Kidney (tissue), 22 donors: ENCODE measurements at places on chromosomes 2 and 18. TPM values are rescaled to one million over a fixed set of nuclear protein-coding genes. Genes with fewer than 3 reads are reported as not detected.
A peak's percentile ranks its signal among the peaks of the same experiment; 100 is the strongest.

DNA sequence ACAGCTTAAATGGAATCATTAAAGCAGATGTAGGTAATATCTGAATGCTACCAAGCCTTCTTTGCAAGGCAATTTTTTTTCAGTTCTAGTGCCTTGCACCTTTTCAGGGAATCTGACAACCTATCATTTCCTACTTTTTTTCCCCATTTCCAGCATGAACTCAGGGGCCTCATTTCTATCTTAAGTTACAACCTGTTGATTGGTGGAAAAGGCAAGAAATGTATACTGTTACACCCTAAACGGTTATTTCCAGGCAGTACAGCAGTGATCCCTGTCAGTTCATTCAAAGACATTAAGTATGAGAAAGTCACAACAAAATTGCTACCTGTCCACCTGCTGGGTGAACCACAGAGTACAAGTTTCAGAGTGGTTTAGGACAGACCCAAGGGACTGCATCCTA lies 171.2 kb upstream of the PIK3C3 start:
- H3K27me3 ChIP-seq: no peaks in the 10 kb centered on the region
- no peaks in the 10 kb centered on the region for H3K4me1 ChIP-seq
- no peaks in the 10 kb centered on the region for H3K36me3 ChIP-seq
- H3K4me3 ChIP-seq: no peak overlapping the region
- no peak overlapping the region for H3K27ac ChIP-seq

COLEC11 gene
- 7.6 TPM for total RNA-seq

GRCh38 chr2:217329023-217329431 lies 469.2 kb upstream of the TNP1 start:
- no peak overlapping the region for H3K27ac ChIP-seq
- no peak for DNase-seq
- no peaks in the 10 kb centered on the region for H3K36me3 ChIP-seq
- H3K27me3 ChIP-seq: no peaks in the 10 kb centered on the region
- H3K4me3 ChIP-seq: no peak overlapping the region

GRCh38 chr2:234490271-234491091 lies 6.4 kb downstream of the ARL4C start:
- no peak overlapping the region for H3K27ac ChIP-seq
- no peak overlapping the region for H3K4me3 ChIP-seq
- H3K4me1 ChIP-seq: no peaks in the 10 kb centered on the region
- H3K27me3 ChIP-seq: no peaks in the 10 kb centered on the region
- DNase-seq: no peak

DNA sequence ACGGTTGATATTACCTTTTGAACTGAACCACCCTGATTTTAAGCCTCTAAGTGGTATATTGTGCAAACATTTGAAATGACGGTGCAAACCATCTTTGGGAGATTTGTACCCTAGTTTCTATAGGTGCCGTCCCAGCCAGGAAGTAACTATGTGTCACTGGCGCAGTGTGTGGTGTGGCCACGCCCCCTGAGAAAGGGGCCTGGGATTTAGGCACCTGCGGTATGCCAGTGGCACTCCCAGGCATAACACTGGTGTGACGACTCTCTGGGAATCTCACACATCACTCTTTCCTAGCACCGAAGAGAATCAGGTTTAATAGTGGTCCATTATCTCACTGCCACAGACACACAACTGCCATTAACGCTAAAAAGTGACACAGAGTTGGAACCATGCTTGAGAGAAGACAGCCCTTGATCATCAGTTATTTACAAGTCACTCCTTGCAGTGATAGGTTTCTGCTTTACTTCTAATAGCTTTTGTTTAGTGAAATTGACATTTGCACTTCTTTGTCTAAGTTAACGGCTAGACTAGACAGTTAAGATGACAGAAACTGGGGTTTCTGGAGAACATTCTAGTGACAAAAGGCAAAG lies 11.1 kb downstream of the AQP4 start:
- DNase-seq: no peak
- H3K36me3 ChIP-seq: no peaks in the 10 kb centered on the region
- no peak overlapping the region for H3K27ac ChIP-seq
- no peaks in the 10 kb centered on the region for H3K27me3 ChIP-seq

DNA sequence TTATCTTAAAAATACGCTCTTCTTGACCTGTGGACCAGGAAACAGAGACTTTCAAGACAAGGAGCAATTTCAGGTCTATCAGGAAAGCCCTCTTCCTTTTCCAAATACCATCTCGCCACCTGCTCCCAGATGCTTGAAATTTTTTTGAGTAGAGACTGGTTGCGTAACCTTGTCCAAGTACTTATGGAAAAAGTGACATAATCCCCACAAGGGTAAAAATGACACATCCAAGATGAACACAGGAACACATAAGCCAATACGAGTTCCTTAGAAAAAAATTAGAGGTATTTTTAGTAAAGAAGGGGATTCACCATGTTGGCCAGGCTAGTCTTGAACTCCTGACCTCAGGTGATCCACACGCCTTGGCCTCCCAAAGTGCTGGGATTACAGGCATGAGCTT lies 1.8 kb downstream of the SERPINB13 start:
- DNase-seq: no peak
- no peaks in the 10 kb centered on the region for H3K4me1 ChIP-seq
- H3K27me3 ChIP-seq: no peaks in the 10 kb centered on the region
- H3K4me3 ChIP-seq: no peak overlapping the region

- peak overlapping the region; percentile 23 for H3K27ac ChIP-seq
- DNase-seq: peak; percentile 61
- no peaks in the 10 kb centered on the region for H3K27me3 ChIP-seq
- H3K36me3 ChIP-seq: no peaks in the 10 kb centered on the region
- peak overlapping the region; percentile 7 for H3K4me3 ChIP-seq
These were observed 37.4 kb downstream of the EPAS1 start for GRCh38 chr2:46334389-46335271.

AMER3 gene
- total RNA-seq: not detected

PXDN gene
- 42.3 TPM for total RNA-seq

DNA sequence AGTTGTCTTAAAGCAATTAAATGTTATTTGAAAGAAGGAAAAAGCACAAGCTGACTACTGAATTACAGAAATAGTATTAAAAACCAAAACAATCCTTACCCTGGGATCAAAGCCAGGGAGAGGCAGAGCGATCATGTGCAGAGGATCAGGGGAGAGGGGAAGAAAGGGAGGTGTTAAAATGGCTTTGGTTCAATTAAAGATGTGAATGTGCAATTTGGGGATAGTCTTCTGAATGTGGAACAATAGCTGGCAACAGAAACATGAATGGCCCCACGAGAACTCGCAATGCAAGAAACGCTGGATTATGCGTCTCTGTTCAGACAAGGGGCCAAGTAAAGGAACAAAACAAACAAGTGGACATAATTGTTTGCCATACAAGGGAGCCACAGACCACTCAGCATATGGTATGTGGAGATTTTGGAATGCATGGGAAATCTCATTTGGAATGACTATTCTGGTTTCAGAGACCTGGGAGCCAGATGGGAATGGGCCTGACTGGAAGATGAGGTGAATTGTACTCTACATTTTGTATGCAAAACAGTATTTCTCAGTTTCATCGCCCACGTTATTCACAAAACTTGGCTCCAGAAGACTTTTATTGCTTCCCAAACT lies 155.4 kb downstream of the SLC4A3 start:
- H3K27ac ChIP-seq: no peak overlapping the region
- no peaks in the 10 kb centered on the region for H3K4me1 ChIP-seq
- no peaks in the 10 kb centered on the region for H3K27me3 ChIP-seq
- H3K4me3 ChIP-seq: no peak overlapping the region

DNA sequence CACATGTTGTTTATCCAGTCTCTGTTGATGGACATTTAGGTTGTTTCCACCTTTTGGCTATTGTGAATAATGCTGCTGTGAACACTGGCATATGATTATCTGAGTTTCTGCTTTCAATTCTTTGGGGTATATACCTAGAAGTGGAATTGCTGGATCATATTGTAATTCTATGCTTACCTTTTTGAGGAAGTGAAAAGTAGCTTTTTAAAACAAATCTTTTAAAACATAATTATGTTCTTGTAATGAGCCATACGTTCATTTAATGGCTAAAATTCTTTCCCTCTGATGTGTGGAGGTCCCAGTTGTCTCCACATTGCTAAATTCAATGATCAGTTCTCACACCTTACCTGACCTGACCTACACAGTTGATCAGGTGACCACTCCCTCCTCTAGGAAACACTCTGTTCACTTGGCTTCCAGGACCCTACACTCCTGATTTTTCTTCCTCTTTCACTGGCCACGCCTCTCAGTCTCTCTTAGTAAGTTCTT lies 27.8 kb upstream of the SERTAD2 start:
- no peaks in the 10 kb centered on the region for H3K36me3 ChIP-seq
- H3K4me3 ChIP-seq: no peak overlapping the region
- no peak overlapping the region for H3K27ac ChIP-seq
- no peaks in the 10 kb centered on the region for H3K27me3 ChIP-seq
- DNase-seq: no peak

- H3K4me3 ChIP-seq: no peak overlapping the region
- DNase-seq: no peak
- no peaks in the 10 kb centered on the region for H3K27me3 ChIP-seq
- no peaks in the 10 kb centered on the region for H3K36me3 ChIP-seq
- no peak overlapping the region for H3K27ac ChIP-seq
These were observed 34.0 kb upstream of the ERMN start for GRCh38 chr2:157359628-157360027.

DNA sequence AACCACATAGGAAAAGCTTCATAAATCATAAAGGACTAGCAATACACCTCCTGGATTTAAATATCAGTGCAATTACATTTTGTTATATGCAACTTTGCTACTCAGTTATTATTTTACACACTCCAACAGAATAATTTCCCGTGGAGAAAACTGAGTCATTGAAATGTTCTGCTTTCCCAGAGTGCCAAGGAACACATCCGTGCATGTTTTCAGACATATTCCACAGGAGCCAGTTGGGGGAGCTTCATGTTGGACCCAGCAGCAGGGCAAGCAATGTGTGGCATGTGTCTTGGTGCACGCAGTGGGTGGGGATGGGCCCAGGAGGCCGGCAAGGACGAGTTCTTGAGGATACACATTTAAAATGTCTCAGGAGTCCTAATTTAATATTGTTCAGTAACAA lies 14.4 kb upstream of the SMIM21 start:
- no peaks in the 10 kb centered on the region for H3K27me3 ChIP-seq
- H3K4me1 ChIP-seq: no peaks in the 10 kb centered on the region
- no peak overlapping the region for H3K27ac ChIP-seq
- no peaks in the 10 kb centered on the region for H3K36me3 ChIP-seq

- no peaks in the 10 kb centered on the region for H3K4me1 ChIP-seq
- no peaks in the 10 kb centered on the region for H3K36me3 ChIP-seq
- no peak for DNase-seq
- H3K4me3 ChIP-seq: no peak overlapping the region
These were observed 291.4 kb upstream of the LRRTM4 start for GRCh38 chr2:77813599-77813998.

DNA sequence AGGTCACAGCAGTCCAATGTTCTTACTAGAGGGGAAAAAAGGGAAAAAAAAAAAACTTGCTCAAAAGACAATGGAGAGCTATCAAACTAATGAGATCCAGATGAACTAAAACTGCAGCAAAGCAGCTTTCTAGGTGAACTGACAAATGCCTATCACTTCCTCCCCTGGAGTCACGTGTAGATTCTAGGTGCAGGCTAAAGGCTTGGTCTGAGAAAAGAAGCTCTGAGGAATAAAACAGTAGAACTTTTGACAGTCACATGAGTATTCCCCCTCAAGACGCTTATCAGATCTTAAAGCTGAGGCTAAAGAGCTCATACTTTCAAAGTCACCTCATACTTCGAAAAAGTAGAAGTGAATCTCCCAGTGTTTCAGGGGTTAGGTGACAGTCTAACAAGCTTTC lies 42.3 kb downstream of the SMAD2 start:
- no peaks in the 10 kb centered on the region for H3K27me3 ChIP-seq
- no peaks in the 10 kb centered on the region for H3K4me1 ChIP-seq
- DNase-seq: no peak
- H3K4me3 ChIP-seq: no peak overlapping the region
- no peaks in the 10 kb centered on the region for H3K36me3 ChIP-seq

EHD3 gene
- 9.5 TPM for total RNA-seq

SH3BP4 gene
- total RNA-seq: 52.9 TPM

ANKRD30BL gene
- not detected for total RNA-seq

GRCh38 chr2:79750321-79750720 lies 237.5 kb downstream of the CTNNA2 start:
- H3K27ac ChIP-seq: no peak overlapping the region
- H3K27me3 ChIP-seq: no peaks in the 10 kb centered on the region
- no peak for DNase-seq
- H3K4me1 ChIP-seq: no peaks in the 10 kb centered on the region
- H3K4me3 ChIP-seq: no peak overlapping the region
- H3K36me3 ChIP-seq: no peaks in the 10 kb centered on the region

DNA sequence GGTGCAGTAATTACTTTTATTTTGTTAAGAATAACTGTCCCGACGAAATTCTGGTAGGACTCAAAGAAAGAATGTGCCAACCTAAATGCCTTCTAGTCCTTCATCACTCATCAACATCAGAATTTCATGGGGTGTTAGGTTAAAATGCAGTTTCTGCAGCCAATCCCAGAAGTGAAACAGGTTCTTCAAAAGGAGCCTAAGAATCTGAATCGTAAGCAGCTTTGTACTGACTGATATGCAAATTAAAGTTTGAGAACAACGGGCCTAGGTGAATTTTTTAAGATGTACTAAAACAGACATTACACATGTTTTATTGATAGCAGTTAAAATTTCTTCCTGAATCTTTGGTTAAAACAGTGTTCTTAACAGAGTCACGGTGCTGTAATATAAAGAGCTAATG lies 140.3 kb upstream of the ZC3H15 start:
- no peaks in the 10 kb centered on the region for H3K36me3 ChIP-seq
- no peak overlapping the region for H3K27ac ChIP-seq
- no peaks in the 10 kb centered on the region for H3K27me3 ChIP-seq
- no peaks in the 10 kb centered on the region for H3K4me1 ChIP-seq
- no peak for DNase-seq

DNA sequence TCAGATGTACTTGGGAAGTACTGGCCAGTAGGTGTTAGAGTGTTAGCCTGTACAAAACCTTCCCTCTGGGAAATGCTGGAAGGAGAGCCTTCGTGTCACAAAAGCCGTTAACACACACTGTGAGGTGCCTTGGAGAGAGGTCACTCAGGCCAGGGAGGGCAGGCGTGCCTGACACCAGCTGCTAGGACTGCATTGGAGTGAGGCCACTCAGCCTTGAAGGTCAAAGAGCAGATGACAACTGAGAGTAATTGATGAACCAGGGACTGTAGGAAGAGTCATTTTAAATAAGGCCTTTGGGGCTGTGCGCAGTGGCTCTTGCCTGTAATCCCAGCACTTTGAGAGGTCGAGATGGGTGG lies 45.4 kb downstream of the ASAP2 start:
- H3K27ac ChIP-seq: peak overlapping the region; percentile 71
- H3K27me3 ChIP-seq: no peaks in the 10 kb centered on the region

CD8B2 gene
- total RNA-seq: 0.09 TPM

- no peaks in the 10 kb centered on the region for H3K36me3 ChIP-seq
- no peak overlapping the region for H3K4me3 ChIP-seq
- DNase-seq: no peak
- H3K27me3 ChIP-seq: no peaks in the 10 kb centered on the region
These were observed 40.7 kb downstream of the INO80D start for GRCh38 chr2:206045251-206045650.

GRCh38 chr2:228268756-228269155 lies 87.3 kb upstream of the SPHKAP start:
- H3K4me1 ChIP-seq: no peaks in the 10 kb centered on the region
- DNase-seq: no peak
- H3K4me3 ChIP-seq: no peak overlapping the region
- H3K36me3 ChIP-seq: no peaks in the 10 kb centered on the region
- no peaks in the 10 kb centered on the region for H3K27me3 ChIP-seq
